Central memory CD8-positive, alpha-beta T cell (primary cell): ENCODE measurements at places on chromosomes 1 and 21.

- no peaks in the 10 kb centered on the region for H3K36me3 ChIP-seq
- no peak overlapping the region for H3K4me3 ChIP-seq
- H3K4me1 ChIP-seq, result no peaks in the 10 kb centered on the region
Measured at GRCh38 chr1:94285031-94285654, 47.8 kb upstream of the ARHGAP29 start.

DNA sequence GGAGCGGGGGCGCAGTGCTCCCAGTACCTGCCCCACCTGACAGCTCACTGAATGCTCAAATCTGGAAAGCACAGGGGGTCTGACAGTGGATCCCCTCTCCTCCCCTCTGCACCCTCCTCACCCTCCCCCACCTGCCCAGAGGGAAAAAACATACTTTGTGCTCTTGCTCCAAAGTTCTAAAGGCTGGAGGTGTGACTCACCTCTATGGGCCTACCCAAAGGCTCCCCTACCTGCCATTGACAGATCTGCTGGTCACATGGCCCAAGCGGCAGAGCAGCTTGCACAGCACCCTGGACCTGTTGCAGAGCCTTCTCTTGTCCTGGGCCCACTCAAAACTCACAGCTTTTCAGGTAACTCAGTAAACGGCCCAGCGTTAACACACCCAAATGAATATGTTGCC is 55.7 kb downstream of the ADSS2 start:
- no peaks in the 10 kb centered on the region for H3K27me3 ChIP-seq
- DNase-seq, result no peak
- H3K4me3 ChIP-seq, result no peak overlapping the region
- no peak overlapping the region for H3K27ac ChIP-seq

DNA sequence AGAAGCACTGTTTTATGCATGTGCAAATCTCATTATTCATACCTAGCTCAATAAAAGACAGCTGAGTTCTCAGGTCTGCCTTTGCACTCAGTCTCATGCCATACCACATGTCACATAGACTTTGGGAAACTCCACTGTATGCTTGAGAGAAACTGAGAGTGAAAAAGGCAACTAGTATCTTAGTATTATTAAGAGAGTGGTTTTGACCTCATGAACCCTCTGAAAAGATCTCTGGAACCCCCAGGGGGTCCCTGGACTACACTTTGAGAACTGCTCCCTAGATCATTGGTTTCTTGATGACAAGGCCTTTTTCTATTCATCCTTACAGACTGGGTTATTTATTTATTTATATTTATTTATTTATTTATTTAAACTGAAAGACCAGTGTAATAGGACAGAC is 3.7 kb upstream of the RHEX start:
- peaks cover 17% of the 10 kb centered on the region for H3K27me3 ChIP-seq
- DNase-seq, result no peak
- H3K4me1 ChIP-seq, result peaks cover 6% of the 10 kb centered on the region
- no peak overlapping the region for H3K4me3 ChIP-seq

- peaks cover 24% of the 10 kb centered on the region for H3K36me3 ChIP-seq
- H3K27ac ChIP-seq, result no peak overlapping the region
- DNase-seq, result no peak
- H3K4me3 ChIP-seq, result no peak overlapping the region
- peaks cover 21% of the 10 kb centered on the region for H3K4me1 ChIP-seq
Measured at GRCh38 chr1:53949023-53949990, 3.2 kb downstream of the LRRC42 start.

DNA sequence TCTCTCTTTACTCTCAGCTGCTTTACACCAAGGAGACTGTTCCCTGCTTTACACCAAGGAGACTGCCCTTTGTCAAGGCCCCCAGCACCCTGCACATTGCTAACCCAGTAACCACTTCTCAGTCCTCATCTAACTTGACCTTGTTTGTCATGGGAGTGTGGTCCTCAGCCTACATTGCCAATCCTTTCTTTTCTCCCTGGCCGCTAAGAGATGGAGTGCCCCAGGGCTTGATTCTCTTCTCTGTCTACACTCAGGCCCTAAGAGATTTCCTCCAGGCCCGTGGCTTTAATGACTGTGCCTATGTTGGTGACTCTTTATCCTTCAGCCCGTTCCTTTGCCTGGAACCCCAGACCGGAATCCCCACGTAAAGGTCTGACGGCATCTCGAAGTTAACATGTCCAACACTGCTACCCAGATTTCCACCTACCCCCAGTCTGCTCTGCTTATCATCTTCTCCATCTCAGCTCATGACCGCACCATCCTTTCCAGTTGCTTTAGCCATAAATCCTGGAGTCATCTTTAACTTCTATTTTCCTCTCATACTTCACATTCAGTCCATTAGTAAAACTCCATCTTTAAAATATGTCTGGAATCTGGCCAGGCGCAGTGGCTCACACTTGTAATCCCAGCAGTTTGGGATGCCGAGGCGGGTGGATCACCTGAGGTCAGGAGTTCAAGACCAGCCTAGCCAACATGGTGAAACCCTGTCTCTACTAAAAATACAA is 9.5 kb upstream of the SEMA4A start:
- H3K27ac ChIP-seq, result peak overlapping the region; percentile 83
- H3K4me1 ChIP-seq, result peaks cover 9% of the 10 kb centered on the region
- no peak for DNase-seq
- H3K36me3 ChIP-seq, result peaks cover 32% of the 10 kb centered on the region
- H3K27me3 ChIP-seq, result no peaks in the 10 kb centered on the region
